Purkinje cell (primary cell): ENCODE measurements at places on chromosomes 2 and 18. TPM values are rescaled to one million over a fixed set of nuclear protein-coding genes. Genes with fewer than 3 reads are reported as not detected.

Gene ERBB4
- 4.9 and 8.0 TPM in 2 replicates for polyA plus RNA-seq

Gene EFR3B
- polyA plus RNA-seq: 2.7 and 4.0 TPM in 2 replicates

Gene ACVR1C
- polyA plus RNA-seq: 2.6 and 4.8 TPM in 2 replicates

Gene OR6B3
- not detected in 2 replicates for polyA plus RNA-seq

Gene TMEM163
- 1.6 and 3.3 TPM in 2 replicates for polyA plus RNA-seq

Gene ACMSD
- polyA plus RNA-seq: not detected in 2 replicates

Gene LOXHD1
- polyA plus RNA-seq: 0.70 TPM in 1 of 2 replicates, not detected in the other

Gene REG3A
- polyA plus RNA-seq: not detected in 2 replicates

Gene AQP12B
- not detected in 2 replicates for polyA plus RNA-seq

Gene MYO5B
- 0.17 and 0.38 TPM in 2 replicates for polyA plus RNA-seq

Gene GPN1
- 38.3 and 42.4 TPM in 2 replicates for polyA plus RNA-seq

Gene GTF2A1L
- not detected in 2 replicates for polyA plus RNA-seq

Gene CRYBA2
- polyA plus RNA-seq: not detected in 2 replicates

Gene GALNT3
- polyA plus RNA-seq: not detected in 2 replicates

Gene DSC3
- polyA plus RNA-seq: not detected in 2 replicates

Gene CWC22
- 10.0 and 14.4 TPM in 2 replicates for polyA plus RNA-seq

Gene EGR4
- 0.99 TPM in 1 of 2 replicates, not detected in the other for polyA plus RNA-seq

Gene CNRIP1
- polyA plus RNA-seq: 58.7 and 86.7 TPM in 2 replicates

Gene CHRNA1
- polyA plus RNA-seq: 2.0 TPM in 1 of 2 replicates, not detected in the other

Gene MRO
- 0.71 and 1.2 TPM in 2 replicates for polyA plus RNA-seq

Gene CD8B2
- not detected in 2 replicates for polyA plus RNA-seq

Gene IGFBP5
- polyA plus RNA-seq: 2.0 and 5.2 TPM in 2 replicates

Gene SEPTIN2
- 63.0 and 64.3 TPM in 2 replicates for polyA plus RNA-seq

Gene CPO
- 0.20 TPM in 1 of 2 replicates, not detected in the other for polyA plus RNA-seq

Gene TSHZ1
- 2.0 and 8.0 TPM in 2 replicates for polyA plus RNA-seq
